ENCODE measurements at places on chromosomes 13 and 19. TPM values are rescaled to one million over a fixed set of nuclear protein-coding genes. Genes with fewer than 3 reads are reported as not detected.

Gene PHLDB3
- 7.9 TPM for total RNA-seq

Gene ADGRE2
- not detected for total RNA-seq

Gene MYADM
- total RNA-seq, result 37.5 TPM

Gene WDR88
- total RNA-seq, result not detected

Gene ZNF574
- 45.4 TPM for total RNA-seq

Gene CCDC159
- total RNA-seq, result 5.5 TPM

- DNase-seq, result peak; percentile 43
Measured at GRCh38 chr19:10110972-10111317, 548 bp upstream of the P2RY11 start.

- DNase-seq, result no peak
Measured at GRCh38 chr13:74062933-74063332, 71.3 kb downstream of the KLF12 start.

DNA sequence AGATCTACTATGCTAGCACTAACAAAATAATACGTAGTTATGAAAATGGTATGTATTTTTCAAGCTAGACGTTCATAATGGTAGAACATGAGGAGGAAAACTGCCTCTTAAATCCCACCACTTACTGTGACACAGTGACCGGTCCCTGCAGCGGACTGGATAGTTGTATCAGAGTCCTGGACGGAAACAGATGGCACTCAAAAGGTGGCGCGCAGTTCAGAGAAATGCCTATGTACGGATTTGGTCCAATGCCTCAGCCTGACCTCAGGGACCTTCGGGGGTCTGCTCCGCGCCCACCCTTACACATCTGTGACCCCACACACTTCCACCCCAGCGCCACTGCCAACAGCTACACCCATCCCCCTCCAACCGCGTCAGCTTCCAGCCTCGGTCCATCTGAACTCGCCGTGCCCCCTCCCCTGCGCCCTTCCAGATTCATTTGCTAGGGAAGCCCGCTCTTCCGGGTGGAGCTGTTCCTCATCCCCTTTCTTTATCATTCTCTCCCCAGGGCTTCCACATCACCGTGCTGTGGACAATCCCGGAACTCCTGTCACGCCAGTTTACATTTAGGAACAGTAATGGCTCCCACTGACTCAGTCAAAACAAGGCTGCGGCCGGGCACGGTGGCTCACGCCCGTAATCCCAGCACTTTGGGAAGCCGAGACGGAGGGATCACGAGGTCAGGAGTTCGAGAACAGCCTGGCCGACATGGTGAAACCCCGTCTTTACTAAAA, 792 bp upstream of the LENG8 start:
- DNase-seq, result peak; percentile 87

DNA sequence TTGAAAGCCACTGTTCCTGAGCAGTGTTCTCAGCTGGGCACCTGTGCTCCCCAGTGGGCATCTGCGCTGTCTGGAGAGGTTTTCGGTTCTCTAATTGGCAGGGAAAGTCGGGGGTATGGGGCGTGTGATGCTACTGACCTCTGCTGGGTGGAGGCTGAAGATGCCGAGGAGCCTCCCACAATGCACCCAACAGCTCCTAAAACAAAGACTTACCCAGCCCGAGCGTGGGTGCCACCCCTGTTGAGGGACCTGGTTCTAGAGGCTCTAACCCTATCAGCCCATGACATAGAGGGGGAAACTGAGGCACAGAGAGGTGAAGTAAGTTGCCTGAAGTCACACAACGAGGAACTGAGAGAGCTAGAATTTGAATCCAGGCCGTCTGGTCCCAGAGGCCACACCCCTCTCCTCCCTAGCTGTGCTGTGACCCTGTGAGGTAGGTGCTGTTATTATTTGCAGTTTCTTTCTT, 2.3 kb downstream of the SPACA4 start:
- peak; percentile 88 for DNase-seq

DNA sequence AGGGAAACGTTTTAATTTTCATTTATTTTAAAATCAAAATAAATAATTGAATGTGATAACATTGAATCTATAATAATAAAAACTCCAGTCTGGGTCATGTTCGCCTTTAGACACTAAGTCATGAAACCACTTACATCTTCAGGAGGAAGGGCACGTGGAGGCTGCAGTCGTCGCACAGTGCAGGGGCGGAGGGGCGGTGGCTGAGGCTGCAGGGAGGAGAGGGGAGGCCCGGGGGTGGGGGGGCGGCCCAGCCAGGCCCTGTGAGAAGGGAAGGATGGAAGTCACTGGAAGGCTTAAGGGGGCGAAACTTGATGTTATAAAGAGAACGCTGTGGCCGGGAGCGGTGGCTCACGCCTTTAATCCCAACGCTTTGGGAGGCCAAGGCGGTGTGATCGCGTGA, 14.9 kb upstream of the LATS2 start:
- peak; percentile 76 for DNase-seq

DNA sequence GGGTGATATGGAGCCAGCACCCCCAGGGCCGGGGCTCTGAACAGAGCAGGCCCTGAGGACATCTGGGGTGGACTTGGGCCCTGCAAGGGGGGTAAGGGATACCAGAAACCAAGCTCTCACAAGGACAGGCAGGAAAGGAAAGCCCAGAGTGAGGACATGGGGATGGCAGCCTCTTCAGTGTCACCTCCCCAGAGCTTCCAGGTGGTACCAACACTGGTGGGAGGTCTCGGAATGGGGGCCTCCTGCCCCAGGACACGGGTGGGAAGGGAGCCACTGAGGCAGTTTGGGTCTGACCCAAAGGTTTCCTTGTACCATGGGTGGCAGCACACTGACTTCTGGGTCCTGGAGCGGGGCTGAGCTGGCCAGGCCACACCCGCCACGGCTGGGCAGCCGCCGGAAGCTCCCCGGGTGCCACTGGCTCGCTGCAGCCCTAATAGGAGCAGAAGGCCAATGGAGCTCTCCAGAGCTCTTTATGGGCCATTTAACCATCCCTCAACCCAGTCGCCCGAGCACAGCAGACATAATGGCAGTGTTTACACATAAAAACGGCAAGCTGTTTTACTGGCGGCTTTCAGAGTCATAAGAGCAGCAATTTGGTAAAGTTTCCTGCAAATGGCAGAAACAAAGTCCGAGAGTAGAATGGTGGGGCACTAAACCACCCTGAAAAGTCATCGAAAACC, 59.3 kb downstream of the PEPD start:
- peak; percentile 49 for DNase-seq

GRCh38 chr13:25232937-25233515, 54.3 kb downstream of the MTMR6 start:
- DNase-seq, result peak; percentile 48

DNA sequence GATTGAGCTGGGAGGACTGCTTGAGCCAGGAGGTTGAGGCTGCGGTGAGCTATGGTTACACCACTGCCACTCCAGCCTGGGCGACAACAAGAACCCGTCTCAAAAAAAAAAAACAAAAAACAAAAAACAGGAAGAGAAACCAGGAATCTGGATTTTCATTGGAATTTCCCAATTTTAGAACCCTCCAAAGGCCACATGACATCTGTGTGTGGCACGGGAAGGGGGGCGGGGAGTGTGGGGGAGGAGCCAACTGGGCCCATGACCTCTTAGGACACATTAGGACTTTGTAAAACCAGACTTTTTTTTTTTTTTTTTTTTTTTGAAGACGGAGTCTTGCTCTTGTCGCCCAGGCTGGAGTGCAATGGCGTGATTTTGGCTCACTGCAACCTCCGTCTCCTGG, 21.2 kb upstream of the MYDGF start:
- DNase-seq, result no peak

- DNase-seq, result peak; percentile 50
Measured at GRCh38 chr13:99425485-99426341, 75.6 kb upstream of the TM9SF2 start.
